ENCODE measurements at places on chromosomes 4 and X. TPM values are rescaled to one million over a fixed set of nuclear protein-coding genes. Genes with fewer than 3 reads are reported as not detected.

DNA sequence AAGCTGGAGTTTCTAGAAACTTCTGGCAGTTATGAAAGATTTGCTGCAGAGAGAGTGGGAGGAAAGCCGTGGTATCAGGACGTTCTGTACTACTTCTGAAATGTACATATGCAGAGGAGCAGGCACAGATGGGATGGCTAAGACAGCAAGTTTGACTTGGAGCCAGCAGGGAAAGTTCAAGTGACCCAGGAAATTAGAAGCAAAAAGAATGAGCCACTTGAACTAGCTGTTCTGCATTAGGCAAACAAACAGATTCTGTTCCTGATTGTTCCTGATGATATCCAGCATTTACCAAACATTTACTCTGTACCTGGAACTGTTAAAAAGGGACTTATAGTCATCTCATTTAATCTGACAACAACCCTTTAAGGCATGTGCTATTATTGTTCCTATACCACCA, 41.4 kb upstream of the CXCL13 start:
- H3K27me3 ChIP-seq = no peaks in the 10 kb centered on the region
- DNase-seq = no peak

- H3K36me3 ChIP-seq = no peaks in the 10 kb centered on the region
- no peak overlapping the region for H3K27ac ChIP-seq
- no peaks in the 10 kb centered on the region for H3K27me3 ChIP-seq
- no peaks in the 10 kb centered on the region for H3K4me1 ChIP-seq
- no peak overlapping the region for H3K4me3 ChIP-seq
- no peak for DNase-seq
Measured at GRCh38 chrX:24335871-24336270, 22.0 kb upstream of the SUPT20HL2 start.

DNA sequence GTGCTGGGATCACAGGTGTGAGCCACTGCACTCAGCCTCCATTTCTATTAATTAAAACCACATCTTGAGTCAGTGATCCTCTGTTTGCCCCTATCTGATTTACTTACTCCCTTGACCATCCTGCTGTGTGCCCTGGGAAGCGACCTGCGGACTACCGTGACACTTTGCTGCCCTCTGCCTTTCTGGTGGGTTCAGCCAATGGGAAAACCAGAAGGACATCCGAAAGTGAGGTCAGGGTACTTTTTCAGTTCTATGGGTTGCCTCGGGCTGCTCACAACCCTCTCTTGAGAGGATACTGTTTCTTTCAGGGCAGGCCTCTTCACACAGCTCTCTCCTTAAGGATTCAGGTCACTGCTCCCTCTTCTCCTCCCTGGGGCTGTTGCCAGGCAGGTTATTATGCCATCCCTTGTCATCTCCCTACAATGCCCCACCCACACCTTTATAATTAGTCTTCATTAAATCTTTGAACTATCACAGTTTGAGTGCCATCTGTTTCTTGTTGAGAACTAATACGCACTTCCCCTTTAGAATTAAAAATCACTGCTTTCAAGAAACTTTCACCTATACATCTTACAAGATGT, 21.4 kb downstream of the PLAC8 start:
- no peaks in the 10 kb centered on the region for H3K4me1 ChIP-seq
- H3K27me3 ChIP-seq = no peaks in the 10 kb centered on the region
- no peak overlapping the region for H3K27ac ChIP-seq
- DNase-seq = no peak
- no peaks in the 10 kb centered on the region for H3K36me3 ChIP-seq
- no peak overlapping the region for H3K4me3 ChIP-seq

GRCh38 chr4:113584407-113585150, 177.0 kb downstream of the CAMK2D start:
- no peaks in the 10 kb centered on the region for H3K36me3 ChIP-seq
- H3K27me3 ChIP-seq = no peaks in the 10 kb centered on the region
- no peak overlapping the region for H3K4me3 ChIP-seq
- DNase-seq = no peak
- H3K27ac ChIP-seq = peak overlapping the region; percentile 14

GRCh38 chrX:124086411-124086810, 124.9 kb downstream of the STAG2 start:
- no peak overlapping the region for H3K4me3 ChIP-seq
- no peaks in the 10 kb centered on the region for H3K27me3 ChIP-seq
- H3K4me1 ChIP-seq = no peaks in the 10 kb centered on the region
- DNase-seq = no peak
- no peak overlapping the region for H3K27ac ChIP-seq

DNA sequence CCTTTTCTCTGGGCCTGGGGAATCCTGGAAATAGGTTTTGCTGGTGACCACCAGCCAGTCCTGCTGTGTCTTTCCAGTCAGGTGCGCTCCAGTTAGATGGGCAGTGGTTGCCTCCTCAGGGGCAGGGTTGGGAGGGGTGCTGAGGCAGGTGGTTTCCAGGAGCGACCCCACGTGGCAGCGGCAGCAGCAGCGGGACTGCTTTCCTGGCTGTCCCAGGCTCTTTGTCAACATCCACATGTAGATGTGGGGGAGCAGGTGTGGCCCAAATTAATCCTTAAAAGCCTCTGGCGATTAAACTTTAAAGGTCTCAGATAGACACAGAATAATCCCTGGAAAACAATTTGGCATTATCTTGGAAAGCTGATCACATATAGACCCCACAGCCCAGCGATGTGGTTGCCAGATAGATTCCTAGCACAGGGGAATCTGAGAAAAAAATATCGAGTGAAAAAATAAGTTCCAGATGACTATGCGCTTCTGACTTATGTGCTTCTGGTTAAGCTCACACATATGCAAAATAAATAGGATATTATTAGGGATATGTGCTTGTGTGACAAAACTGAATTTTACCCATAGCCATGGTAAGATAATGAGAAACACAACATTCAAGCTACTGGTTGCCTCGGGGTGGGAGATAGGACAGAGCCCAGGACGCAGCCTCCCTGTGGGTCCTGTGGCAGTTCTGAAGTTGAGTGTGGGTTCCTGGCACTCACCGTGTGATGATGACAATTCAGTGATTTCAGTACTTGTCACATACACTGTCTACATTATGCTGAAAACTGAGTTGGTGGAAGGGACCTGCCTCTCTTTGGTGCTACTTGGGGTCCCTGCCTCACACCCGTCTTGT, 336.4 kb downstream of the ARHGAP10 start:
- H3K36me3 ChIP-seq = peaks cover 37% of the 10 kb centered on the region
- no peaks in the 10 kb centered on the region for H3K27me3 ChIP-seq
- H3K4me3 ChIP-seq = no peak overlapping the region
- peaks cover 37% of the 10 kb centered on the region for H3K4me1 ChIP-seq
- no peak overlapping the region for H3K27ac ChIP-seq

DNA sequence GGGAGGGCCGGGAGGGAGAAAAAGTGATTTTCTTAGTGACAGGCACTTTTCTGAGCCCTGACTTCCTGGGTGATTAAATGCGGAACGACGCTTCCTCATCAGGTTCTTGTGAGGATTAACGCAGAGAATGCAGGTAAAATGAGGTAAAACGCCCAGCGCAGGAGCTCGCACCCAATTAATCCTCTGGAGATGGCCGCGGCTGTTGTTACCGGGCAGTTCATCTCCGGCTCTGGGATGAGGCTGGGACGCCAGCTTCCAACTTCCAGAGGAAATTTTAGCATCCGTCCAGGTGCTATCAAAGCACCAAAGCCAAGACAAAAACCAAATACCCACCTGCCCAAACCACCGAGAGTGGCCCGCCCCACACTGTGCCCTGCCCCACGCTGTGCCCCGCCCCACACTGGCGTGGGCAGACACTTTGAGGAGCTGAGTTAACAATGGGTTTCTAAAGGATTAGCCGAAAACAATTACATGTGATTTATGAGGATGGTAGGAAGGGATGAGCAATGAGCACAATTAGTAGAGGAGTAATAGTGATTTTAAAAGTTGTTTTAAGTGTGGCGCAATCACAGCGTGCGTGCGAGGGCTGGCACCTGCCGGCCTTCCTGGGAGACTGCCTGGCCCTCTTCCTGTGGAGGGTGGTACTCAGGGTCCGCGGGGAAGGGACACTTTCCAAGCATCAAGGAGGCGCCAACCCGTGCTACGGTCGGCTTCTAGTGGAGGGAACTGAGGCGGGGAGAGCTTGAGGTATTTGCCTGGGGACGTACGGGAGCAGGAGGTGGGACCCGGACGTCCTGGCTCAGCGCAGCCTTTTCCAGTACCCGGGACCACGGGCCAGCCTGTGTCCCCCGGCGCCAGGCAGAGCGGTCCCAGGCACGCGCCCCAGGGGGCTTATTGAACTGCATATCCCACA, 41.6 kb upstream of the ADRA2C start:
- H3K4me3 ChIP-seq = no peak overlapping the region
- DNase-seq = no peak
- no peak overlapping the region for H3K27ac ChIP-seq
- no peaks in the 10 kb centered on the region for H3K4me1 ChIP-seq
- no peaks in the 10 kb centered on the region for H3K27me3 ChIP-seq

- no peak for DNase-seq
- peaks cover 61% of the 10 kb centered on the region for H3K4me1 ChIP-seq
- H3K4me3 ChIP-seq = peak overlapping the region; percentile 83
- no peaks in the 10 kb centered on the region for H3K36me3 ChIP-seq
- peak overlapping the region; percentile 96 for H3K27ac ChIP-seq
Measured at GRCh38 chr4:184647266-184648053, 1.8 kb downstream of the CASP3 start.

DNA sequence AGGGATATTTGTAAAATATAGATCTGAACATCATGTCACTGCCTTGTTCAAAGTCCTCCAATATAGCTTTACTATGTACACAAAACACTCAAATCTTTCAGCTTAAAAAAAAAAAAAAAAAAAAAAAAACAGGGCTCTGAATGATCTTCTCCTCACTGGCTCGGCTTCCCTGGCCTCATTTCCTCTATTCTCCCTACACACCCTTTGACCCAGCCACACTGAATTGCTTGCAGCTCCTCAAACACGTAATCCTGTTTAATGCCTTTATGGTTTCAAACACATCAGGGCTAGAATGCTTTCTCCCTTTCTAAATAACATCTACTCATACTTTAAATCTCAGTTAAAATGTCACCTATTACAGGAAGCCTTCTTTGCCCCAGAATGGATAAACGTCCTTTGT, 60.8 kb downstream of the MTMR8 start:
- H3K4me3 ChIP-seq = no peak overlapping the region
- H3K27me3 ChIP-seq = no peaks in the 10 kb centered on the region
- no peaks in the 10 kb centered on the region for H3K36me3 ChIP-seq
- H3K4me1 ChIP-seq = no peaks in the 10 kb centered on the region
- no peak for DNase-seq

DNA sequence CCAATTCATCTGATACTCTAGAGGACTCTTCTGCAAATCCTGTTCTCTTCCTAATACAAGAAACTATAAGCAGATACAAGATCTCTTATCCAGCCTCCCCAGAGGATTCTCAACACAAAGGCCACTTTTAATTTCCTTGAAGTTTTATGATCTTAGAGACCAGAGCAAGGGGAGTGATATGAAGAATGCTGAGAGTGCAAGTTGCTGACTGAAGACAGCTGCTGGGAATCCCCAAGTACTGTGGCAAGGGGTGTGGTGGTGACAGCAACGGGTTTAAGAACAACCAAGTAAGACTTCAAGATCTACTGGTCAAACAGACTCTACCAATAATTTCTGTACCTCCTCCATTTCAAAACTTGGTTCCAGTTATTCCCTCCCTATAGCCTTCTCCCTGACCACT, 7.0 kb downstream of the AMMECR1 start:
- H3K36me3 ChIP-seq = no peaks in the 10 kb centered on the region
- no peak overlapping the region for H3K27ac ChIP-seq
- no peaks in the 10 kb centered on the region for H3K4me1 ChIP-seq

DNA sequence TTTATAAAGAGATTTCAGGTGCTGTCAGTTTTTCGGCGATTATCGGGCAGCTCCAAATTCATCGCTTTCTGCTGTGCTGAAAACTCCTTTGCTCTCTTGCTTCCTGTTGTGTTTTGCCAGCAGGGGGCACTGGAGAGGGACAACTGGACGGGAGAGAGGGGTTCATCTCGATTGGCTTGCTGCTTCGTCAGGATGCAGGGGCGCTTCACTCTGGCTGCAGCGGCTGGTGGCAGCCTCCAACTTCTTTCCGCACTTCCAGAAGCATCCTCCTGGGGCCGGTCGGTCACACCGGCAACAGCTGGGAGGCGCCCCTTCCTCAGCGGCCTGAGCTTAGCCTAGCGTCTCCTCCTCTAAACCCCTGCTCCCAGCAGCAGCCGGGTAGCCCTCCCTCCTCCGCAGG, 29.5 kb downstream of the MSL3 start:
- H3K27ac ChIP-seq = no peak overlapping the region
- H3K4me3 ChIP-seq = peak overlapping the region; percentile 34
- H3K4me1 ChIP-seq = no peaks in the 10 kb centered on the region
- no peaks in the 10 kb centered on the region for H3K36me3 ChIP-seq

DNA sequence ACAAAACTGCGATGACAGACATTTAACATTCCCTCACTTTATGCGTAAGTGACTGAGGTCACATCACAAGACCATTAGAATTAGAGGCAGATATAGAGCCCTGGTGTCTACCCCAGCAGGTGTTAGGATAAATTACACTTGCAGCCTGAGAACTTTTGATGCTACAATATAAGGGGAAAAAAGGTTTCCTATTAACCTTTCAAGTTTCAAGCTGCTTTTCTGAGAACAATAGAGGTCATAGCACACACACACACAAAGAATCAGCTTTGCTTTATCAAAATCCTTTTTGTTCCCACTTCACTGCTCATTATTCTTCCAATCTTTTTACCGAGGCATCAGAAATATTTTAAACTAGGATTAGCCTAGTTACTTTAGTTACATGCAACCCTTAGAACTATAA, 119.8 kb downstream of the COL25A1 start:
- H3K27ac ChIP-seq = no peak overlapping the region
- H3K27me3 ChIP-seq = no peaks in the 10 kb centered on the region

GRCh38 chr4:152352215-152352614, 183.7 kb downstream of the FBXW7 start:
- no peaks in the 10 kb centered on the region for H3K27me3 ChIP-seq
- H3K27ac ChIP-seq = peak overlapping the region; percentile 78
- peak overlapping the region; percentile 54 for H3K4me3 ChIP-seq
- H3K4me1 ChIP-seq = peaks cover 19% of the 10 kb centered on the region

DNA sequence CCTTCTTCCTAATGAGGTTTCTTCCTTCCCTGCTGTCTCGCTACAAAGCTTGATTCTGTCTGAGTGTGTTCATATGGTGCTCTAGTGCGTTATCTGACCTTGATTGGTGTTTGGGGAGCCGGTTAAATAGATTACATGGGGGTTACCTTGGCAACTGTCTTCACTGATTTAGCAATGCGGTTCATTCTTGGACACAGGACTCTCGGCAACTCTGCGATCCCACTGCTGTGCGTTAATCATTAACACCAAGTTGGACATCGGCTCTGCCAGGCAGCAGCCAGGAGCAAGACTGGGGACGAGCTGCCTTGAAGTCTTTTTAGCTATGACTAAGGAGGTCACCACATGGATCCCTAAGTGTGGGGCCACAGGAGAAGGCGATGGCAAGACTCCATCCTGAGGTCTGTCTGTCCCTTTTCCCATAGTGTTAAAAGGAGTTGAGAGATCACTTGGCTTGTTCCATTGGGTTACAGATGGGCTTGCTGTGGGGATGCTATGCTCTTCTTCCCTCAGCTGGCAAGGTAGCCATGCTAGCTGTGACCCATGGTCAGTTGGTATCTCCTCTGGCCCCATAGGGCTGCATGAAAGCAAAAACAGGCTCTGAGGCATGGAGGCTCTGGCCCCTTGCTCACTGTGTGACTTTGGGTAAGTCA, 93.4 kb upstream of the MAMLD1 start:
- H3K36me3 ChIP-seq = no peaks in the 10 kb centered on the region
- no peak overlapping the region for H3K27ac ChIP-seq
- no peak for DNase-seq
- no peaks in the 10 kb centered on the region for H3K27me3 ChIP-seq
- no peak overlapping the region for H3K4me3 ChIP-seq

Gene GABRG1
- not detected for total RNA-seq

Gene POU3F4
- total RNA-seq = not detected

Gene TLR6
- total RNA-seq = 1.8 TPM

Gene SLC30A9
- 32.4 TPM for total RNA-seq

Gene HPGDS
- 3.1 TPM for total RNA-seq

Measured in esophagus muscularis mucosa (tissue), 4 donors.